H1 (cell line): ENCODE measurements at places on chromosomes 5 and 9.
A peak's percentile ranks its signal among the peaks of the same experiment; 100 is the strongest.

DNA sequence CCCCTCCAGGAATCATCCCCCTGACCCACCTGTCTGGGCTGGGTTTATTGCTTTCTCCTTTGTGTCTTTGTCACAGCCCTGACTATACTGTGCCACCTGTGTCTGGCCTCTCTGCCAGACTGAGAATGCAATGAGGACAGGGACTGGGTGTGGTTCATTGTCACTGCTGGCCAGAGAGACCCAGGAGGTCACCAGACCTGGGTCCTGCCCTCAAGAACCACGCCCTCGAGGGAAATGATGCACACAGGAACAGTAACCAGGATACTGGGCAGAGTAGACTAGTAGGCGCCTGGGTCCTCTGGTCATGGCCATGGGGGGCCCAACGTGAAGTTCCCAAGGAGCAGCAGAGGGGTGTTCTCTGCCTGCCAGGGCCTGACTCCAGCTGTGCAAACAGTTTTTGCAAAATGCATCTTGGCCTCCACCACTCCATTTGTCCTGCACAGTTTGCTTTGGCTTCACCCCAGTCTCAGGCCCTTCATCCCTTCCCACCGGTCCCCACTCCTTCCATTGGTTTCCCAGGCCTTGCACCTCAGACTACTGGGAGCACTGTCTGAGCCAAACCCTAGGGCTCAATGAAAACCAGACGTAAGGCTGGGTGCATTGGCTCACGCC, 17.8 kb downstream of the RGS3 start:
- DNase-seq, result no peak

GRCh38 chr5:96856371-96856770, 19.9 kb upstream of the ERAP2 start:
- DNase-seq, result no peak

GRCh38 chr9:27005491-27005890, at the start of gene LRRC19:
TSS of gene LRRC19 (minus strand) at chr9:27005672. CDS start at chr9:26999694, 5,978 bp downstream.
- DNase-seq, result no peak

DNA sequence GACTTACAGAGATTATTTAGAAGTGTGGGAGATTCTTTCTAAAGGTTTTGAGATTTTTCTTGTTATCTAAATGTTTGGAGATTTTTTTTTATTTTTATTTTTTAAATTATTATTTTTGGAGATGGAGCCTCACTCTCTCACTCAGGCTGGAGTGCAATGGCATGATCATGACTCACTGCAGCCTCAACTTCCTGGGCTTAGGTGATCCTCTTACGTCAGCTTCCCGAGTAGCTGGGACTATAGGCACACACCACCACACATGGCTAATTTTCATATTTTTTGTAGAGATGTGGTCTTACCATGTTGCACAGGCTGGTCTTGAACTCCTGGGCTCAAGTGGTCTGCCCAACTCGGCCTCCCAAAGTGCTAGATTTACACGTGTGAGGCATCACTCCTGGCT, 694.5 kb downstream of the TLE1 start:
- DNase-seq, result no peak

GRCh38 chr5:163383754-163384153, 53.6 kb upstream of the CCNG1 start:
- DNase-seq, result no peak

- no peak for DNase-seq
These were observed 8.6 kb downstream of the HAVCR2 start for GRCh38 chr5:157100140-157100679.

- no peak for DNase-seq
These were observed 2000.1 kb downstream of the EFNA5 start for GRCh38 chr5:105670596-105670995.

DNA sequence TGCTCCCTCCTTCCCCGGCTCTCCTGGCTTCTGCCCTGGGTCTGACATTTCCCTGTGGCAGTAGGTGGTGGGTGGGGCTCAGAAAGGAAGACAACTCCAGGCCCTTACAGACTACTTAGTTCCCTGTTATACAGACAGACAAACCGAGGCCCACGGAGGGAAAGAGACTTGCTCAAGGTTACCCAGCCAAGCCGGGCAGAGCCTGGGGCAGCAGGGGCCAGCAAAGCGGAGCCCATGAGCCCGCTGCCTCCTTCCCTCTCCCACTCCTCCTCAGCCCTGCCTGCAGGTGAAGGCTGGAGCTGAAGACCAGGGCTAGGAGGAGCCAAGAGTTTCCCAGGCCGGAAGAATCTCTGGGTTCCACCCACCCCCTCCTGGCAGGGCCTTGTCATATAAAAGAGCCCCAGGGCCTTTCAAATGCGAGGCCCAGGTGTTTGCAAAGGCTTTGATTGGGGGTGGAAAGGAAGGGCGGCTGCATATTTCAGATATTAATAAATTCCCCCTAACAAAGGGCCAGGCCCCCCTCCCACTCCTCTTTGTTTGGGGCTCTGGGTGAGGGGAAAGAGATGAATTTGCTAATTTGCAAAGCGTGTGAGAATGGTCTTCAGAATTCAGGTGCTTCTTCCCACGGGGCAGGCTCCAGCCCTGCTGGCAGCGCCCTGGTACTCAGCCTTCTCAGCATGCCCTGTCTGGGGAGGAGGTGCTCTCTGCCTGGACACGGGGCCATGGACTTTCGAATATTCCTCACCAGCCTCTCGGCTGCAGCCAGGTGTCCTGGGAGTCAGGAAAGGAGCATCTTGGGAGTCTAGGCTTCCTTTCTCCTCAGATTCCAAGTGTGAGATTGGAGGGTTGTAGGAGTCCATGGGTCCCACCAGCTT, 21.5 kb downstream of the SLC6A7 start:
- peak; percentile 79 for DNase-seq

- DNase-seq, result no peak
These were observed 237.9 kb downstream of the IRX1 start for GRCh38 chr5:3833566-3833965.

DNA sequence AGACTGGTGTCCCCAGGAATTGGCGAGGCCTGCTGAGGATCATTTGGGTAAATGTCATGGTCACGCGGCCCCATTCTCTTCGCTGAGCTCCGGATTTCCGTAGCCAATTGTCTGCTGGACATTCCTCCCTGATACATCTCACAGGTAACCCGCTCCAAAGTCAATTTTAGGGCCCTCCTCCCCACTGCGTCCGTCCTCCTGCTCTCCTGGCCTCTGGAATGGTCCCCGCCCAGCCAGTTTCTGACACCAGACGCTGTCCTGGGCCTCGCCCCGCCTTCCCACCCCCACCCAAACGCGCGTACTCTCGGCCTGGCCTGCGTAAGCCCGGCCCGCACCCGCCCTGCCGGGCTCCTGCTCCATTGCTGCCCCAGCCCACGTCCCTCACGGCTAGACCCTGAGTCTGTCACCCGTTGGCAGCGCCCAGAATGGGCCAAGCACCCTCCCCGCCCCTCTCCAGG, 202.0 kb downstream of the AUH start:
- peak; percentile 49 for DNase-seq

DNA sequence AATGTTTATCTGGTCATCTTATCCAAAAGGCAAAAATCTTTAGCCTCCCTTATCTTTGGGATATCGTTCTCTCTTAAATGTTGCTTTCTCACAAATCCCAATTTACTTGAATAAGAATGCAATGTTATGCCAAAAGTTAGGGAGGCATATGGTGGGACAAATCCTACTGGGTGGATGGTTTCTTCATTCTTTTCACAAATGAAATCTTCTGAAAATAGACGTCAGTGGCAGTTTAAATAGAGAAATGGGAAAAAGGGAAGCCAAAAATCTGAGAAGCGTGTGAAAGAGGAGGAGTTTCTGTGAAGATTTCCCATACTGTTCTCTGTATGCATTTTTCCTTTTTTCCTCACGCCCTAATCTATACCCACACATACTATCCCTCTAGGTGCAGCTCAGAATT, 2.5 kb upstream of the PCDHAC1 start:
- DNase-seq, result no peak

DNA sequence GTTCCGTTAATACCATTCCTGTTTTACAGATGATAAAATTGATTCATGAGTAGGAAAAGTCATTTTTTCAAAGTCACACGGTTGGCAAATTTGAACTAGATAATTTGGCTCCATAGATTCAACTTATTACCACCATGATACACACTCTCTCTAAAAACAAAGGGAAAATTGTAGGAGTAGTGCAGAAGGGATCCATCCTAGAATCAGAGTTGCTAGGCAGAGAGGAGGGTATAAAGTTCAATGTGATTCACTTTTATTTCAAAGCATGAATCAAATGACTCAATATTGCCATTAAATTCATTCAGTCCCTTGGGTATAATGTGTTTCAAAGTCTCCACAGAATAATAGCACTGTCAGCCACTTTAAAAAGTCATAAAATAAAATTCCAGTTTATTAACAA, 747.2 kb upstream of the ACO1 start:
- no peak for DNase-seq

DNA sequence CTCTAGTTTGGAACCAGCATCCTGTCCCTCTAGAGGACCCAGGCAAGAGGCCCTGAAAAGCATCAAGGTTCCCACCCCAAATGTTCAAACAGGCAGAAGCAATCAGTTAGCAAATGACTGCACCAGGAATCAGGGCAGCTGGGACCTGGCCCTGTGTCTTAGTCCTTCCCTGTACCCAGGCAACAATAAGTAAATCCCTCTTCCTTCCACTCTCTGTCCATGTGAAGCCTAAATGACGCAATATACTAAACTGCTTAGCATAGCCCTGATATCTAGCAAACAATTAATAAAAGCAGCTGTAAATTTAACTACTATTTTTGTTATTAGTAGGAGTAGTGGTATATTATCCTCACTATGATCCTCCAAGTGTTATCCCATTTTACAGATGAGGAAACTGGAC, 13.2 kb upstream of the ADRA1B start:
- DNase-seq, result no peak

GRCh38 chr5:181283347-181283746, 22.4 kb upstream of the TRIM52 start:
- DNase-seq, result no peak

GRCh38 chr5:95881833-95882232, 59.3 kb upstream of the GLRX start:
- DNase-seq, result no peak

GRCh38 chr9:21923694-21924093, 70.5 kb downstream of the CDKN2A start:
- no peak for DNase-seq

GRCh38 chr5:89299998-89300397, 417.0 kb upstream of the MEF2C start:
- no peak for DNase-seq

GRCh38 chr5:38670878-38671277, 114.4 kb upstream of the LIFR start:
- DNase-seq, result no peak

GRCh38 chr9:70936536-70936935, 184.9 kb downstream of the TRPM3 start:
- DNase-seq, result no peak
